CD4-positive, alpha-beta T cell (primary cell): ENCODE measurements at places on chromosomes 5 and 9.
A peak's percentile ranks its signal among the peaks of the same experiment; 100 is the strongest.

DNA sequence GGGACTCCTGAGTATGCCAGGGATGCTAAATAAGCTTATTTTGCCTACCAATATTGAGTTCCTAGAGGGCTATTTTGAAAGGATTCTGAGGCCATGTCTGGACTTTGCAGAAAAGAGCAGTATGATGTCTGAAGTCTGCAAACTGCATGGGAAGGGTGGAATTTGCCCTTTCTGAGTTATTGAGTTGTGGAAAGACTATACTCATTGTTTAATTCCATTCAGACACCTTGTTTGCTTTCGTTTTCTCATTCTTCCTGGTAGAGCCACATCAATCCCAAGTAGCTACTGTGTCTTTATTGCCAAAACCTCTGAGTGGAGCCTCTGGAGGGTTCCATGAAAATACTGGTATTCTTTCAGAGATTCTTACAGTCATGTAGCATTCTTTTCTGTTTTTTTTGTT is 50.9 kb upstream of the PPP1R2B start:
- DNase-seq: no peak

- no peak for DNase-seq
Observed at GRCh38 chr5:67651180-67651579, 454.6 kb upstream of the CD180 start.

- DNase-seq: no peak
Observed at GRCh38 chr9:116320290-116320689, 166.7 kb downstream of the PAPPA start.

DNA sequence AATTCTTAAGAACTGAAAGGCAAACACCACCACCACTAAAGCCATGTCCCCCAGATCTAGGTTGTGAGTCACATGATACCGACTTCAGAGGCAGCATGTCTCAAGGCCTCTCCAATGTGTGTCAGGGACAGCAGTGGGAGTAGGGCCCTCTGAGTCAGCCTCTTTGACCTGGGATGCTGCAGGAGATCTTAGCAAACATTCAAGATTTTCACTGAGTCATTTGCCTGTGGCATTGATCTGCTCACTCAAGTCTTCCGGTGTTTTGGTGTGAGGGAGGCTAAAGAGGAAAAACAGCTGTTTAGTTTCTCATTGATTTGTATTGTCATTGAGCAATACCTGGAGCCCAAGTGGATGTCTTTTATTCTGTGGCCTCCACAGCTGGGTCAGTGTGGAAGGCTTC is 36.1 kb downstream of the TMC1 start:
- DNase-seq: no peak

- DNase-seq: no peak
Observed at GRCh38 chr5:69493396-69494133, 975 bp downstream of the OCLN start.

DNA sequence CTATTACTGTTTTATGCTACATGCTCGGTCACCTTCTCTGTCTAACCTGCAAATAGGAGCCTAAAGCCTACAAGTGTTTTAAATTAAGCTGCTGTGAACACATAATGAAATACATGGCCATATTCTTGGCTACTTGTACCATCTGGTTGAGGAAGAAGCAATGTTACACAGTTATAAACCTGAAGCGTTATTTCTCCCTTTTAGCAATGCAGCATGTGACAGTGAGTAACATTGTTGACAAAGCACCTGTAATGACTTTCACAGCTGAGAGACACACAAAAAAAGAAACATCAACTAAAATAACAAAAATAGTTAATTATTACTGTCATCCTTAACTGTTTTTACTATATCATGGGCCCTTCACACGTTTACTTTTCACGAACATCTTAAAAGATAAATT is 146.9 kb downstream of the RORB start:
- DNase-seq: no peak

DNA sequence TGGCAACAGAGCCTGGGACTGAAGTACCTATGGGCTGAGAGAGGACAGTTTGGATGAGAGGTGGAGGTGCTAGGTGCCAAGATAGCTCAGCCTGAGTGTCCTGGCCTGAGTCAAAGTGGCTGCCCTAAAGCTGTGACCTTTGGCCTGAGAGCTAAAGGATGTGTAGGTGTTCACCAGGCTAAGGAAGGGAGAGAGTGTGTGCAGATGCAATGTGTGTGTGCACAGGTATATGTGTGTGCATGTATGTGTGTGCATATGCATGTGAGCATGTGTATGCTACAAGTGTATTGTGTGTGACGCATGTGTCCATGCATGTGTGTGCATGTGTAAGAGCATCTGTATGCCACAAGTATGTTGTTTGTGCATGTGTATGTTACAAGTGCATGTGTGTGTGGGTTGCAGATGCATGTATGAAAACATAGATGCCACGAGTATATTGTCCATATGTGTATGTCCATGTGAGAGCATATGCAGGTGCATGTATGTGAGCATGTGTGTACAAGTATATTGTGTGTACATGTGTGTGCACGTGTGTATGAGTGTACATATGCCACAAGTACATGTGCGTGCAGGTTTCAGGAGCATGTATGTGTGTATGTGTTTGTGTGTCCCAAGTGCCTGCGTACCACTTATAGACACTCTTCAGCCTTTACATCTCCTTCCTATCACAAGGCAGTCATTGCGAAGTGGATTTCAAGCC is 102.6 kb downstream of the SH3TC2 start:
- DNase-seq: no peak

GRCh38 chr5:160181965-160182622 is 47.2 kb upstream of the FABP6 start:
- DNase-seq: no peak

DNA sequence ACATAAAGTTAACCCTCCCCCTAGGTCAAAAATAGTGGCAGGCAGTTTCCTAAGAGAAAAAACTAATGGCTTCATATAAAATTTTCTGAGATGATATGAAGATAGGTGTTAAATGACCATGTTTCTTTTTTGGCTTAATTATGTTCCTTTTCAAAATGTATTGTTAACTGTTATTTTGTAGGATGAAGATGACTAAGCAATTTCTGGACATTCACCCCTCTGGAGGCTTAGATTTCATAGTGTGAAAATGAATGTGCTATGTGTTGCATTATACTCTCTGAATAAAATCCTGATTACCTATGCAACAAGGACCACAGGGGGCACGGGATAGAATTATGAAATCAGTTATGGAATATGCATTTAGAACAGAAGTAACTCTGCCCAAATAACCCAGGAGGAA is 233.5 kb downstream of the MRPS30 start:
- no peak for DNase-seq

DNA sequence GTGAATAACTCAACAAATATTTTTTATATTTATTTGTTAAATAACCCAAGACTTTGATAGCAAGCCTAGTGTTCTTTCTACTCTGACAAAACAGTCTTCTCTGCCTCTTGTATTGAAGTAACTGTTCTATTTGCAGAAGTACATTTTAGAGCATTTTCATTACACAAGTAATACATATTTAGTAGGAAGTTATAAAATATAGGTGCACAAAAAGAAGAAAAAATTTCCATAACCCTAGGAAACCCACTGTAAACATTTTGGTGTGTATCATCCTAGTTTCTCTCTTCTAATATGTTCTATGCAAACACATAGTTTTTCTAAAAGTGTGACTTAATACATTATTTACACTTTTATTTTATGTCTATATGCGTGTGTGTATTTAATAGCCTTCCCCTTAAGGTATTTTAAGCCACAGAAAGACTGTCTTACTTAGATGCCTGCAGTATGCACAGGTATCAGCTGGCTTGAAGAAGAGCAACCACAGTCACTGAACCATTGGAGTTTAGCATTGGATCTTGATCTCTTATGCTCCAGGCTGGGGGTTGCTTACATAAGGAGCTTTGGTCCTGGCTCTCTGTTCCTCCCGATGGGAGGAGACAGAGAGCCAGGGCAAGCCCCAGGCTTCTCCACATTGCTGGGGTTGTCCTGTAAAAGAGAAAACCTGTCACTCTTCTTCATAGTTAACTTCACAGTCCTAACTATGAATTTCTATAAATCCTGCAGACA is 3.8 kb downstream of the SELENOP start:
- no peak for DNase-seq

GRCh38 chr5:34474573-34475021 is 181.5 kb upstream of the RAI14 start:
- peak; percentile 15 for DNase-seq

DNA sequence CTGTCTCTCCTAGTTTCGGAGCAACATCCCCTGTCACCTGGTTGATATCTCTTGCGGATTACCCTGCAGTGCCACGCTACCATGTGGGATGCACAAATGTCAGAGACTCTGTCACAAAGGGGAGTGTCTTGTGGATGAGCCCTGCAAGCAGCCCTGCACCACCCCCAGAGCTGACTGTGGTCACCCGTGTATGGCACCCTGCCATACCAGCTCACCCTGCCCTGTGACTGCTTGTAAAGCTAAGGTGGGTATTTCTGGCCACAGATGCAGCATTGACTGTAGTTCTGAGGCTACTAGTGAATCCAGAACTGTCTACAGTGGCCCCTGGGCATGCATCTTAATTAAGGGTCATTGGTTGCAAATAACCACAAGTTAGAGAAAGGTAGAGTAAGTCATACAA is 50.8 kb downstream of the AQP7 start:
- no peak for DNase-seq

DNA sequence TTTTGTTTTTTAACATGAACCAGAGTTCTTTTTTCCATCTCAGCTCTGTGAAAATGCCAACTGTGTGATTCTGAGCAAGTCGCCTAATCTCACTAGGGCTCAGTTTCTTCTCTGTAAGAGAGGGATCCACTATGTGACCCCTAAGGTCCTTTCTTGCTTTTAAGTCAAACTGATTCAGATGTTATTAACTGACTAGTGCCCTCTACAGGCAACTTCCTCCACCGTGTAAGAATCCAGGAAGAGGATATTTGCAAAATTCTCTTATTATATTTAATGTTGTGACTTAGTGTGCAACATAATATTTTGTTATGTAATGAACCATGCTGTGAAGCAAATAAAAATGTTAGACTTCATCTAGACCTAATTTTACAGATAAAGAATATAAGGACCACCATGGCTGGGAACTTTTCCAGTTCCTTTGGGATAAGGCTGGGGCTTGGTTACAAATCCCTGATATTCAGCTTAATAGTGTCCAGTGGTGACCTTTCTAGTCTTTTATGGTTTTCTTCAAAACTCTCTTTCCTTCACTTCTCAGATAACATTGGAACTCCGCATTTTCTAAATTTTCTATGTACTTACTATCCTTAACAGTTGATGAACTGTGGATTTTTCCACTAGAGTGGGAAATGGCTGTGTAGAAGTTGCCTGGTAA is 244.7 kb downstream of the PIK3R1 start:
- peak; percentile 25 for DNase-seq

DNA sequence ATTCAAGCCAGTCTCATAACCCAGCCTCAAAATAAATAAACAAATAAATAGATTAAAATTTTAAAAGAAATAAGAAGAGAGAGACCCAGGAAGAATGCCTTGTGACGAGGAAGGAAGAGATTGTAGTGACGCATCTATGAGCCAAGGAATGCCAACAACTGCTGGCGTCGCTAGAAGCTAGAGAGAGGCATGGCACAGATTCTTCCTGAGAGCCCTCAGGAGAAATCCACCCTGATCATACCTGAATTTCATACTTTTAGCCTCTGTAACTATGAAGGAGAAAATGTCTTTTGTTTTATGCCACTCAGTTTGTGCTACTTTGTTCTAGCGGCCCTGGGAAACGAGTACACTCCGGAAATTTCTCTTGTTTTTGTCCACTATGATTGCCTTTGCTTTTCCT is 103.9 kb downstream of the C9orf50 start:
- no peak for DNase-seq

GRCh38 chr9:129566563-129567266 is 54.2 kb downstream of the C9orf50 start:
- no peak for DNase-seq

GRCh38 chr9:98225015-98225442 is 30.4 kb downstream of the TBC1D2 start:
- DNase-seq: no peak
